ENCODE measurements at places on chromosomes 2 and 18. TPM values are rescaled to one million over a fixed set of nuclear protein-coding genes. Genes with fewer than 3 reads are reported as not detected.

Gene ST8SIA3
- total RNA-seq, result 7.2 TPM

Gene OSBPL1A
- 63.9 TPM for total RNA-seq

Gene ASB18
- total RNA-seq, result 0.78 TPM

Gene COPS9
- total RNA-seq, result 81.1 TPM

DNA sequence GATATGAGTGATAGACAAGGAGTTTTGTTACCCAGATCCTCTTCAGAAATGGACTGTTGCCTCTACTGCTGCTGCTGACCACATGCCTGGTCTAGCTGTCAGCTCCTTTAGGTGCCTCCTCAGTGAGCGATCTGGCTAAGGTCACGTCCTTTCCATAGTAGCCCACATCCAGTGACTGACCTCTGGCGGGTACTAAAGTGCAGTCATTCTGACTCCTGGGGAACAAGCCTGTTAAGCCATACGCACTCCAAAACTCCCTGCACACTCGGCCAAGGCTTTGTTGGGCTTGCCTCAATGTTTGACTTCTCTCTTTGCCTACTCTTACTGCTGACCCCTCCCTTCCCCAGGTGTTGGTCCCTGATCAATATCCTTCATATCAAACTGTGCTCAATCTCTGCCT, 685.2 kb downstream of the IRS1 start:
- no peak for DNase-seq

Data from occipital lobe (tissue), 3 donors.